Kidney tubule cell (primary cell): ENCODE measurements at places on chromosomes 7 and 10.

DNA sequence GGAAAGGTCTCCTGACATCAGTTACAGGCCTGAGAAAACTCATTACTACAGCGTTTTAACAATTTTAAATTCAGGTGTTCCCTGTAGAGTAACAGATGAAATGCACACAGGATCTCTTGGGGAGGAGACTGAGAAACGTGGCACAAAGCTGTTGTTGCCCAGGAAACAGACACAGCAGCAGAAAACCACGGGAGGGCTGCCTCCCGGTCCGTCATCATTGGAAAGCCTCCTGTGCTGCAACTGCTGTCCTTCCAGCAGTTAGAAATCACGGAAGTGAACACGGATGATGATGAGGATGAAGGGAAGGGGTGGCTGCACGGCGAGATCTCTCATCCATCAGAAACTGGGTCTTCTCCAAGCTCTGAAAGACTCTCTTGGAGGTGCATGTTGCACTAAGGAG is 94.6 kb upstream of the RNF32 start:
- DNase-seq: no peak

GRCh38 chr7:91228927-91229558 is 35.2 kb upstream of the FZD1 start:
- DNase-seq: no peak

- DNase-seq: no peak
Measured at GRCh38 chr7:27199849-27200760, at the start of gene HOXA13. TSS of gene HOXA13 (minus strand) at chr7:27200091. CDS start at chr7:27200077, 14 bp downstream.

GRCh38 chr10:88149906-88150305 is 286.5 kb downstream of the PTEN start:
- DNase-seq: peak; percentile 44

GRCh38 chr7:45140827-45141226 is 16.8 kb upstream of the RAMP3 start:
- no peak for DNase-seq

DNA sequence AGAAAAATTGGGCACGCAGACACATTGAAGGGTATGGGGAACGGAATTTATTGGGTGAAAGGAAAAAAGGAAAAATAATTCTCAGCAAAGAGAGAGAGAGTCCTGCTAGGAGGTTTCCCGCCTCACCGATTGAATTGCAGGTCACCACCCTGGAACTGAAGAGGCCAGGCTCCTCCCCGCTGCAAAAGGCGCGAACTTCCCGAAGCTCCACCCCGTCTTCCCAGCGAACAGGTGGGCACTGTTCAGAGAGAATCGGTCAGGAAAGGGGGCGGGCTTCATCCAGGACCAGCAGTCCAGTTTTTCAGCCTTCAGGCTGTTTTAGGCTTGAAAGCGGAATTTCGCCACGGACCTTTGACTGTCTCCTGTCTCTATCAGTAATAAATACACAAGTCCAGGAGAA is 27.3 kb upstream of the CADPS2 start:
- DNase-seq: no peak

DNA sequence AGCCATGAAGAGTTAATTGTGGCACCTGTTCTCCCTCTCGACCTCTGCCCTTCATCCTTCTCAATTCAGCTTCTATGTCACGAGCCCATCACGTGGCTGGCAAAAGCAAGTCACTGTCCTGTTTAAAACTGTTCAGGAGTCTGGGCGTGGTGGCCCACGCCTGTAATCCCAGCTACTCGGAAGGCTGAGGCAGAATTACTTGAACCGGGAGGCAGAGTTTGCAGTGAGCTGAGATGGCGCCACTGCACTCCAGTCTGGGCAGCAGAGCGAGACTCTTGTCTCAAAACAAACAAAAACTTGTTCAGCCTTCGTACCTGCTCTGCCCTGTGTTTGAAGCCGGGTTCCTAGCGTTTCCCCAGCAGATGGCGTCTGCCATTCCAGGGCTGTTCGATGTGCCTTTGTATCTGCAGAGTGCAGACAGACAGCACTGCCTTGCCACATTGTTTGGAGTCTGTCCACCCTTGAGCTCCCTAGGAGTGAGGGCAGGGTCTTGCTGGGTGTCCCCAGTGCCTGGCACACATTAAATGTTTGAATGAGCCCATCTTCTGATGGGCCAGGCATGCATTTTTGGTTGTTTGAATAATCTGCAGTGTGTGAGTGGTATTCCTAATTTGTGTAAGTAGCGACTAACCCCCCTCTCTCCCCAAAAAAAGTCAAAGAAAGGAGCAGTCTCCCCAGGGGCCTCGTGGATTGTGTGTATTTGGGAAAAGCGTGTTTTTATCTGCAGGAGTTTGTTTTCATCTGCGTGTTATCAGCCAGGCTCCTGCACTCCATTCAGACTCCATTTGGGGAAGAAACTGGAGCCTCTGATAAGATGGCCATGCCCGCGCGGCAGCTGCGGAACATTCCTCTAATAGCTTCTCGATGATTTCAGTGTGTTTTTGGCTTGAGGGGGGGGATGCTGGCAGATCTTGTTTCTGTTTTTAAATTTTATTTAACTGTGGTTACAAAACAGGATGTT is 61.2 kb downstream of the DNAJB6 start:
- DNase-seq: peak; percentile 72
